Karpas-422 (cell line): ENCODE measurements at places on chromosomes 2 and 18.

DNA sequence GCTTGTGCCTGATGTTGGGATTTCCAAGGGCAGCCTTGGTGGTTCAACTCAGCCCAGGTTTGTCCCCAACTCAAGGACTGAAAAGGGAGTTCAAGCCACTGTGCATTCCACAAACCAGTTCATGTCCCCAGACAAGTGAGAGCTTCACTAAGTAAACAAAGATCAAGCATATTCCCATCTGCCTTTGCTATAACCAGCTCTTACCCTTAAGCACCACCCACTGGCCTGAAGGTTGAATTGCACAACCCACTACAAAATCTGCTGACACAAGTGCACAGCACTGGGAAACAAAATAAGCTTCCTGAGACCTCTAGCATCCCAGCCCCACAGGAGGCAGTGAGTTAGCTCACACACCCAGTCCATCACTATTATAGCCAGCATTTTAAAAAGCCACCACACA is 516.7 kb downstream of the NR4A2 start:
- peak; percentile 56 for DNase-seq

DNA sequence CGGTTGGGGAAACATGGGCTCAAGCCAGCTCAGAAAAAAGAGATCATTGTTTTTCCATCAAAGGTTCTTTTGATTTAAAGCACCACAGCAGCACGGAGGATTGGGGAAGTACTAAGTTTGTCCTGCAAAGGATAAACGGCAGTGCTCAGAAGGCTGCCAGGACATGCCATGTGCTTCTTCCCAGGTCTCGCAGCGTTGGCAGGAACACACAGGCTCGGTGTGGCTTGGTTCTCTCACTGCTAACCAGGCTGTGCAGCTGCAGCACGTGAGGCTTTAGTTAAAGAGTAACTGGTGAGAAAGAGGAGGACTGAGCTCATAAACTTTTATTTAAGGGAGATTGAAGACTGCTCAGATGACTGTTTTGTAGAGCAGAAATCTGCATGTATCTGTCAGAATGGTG is 264.3 kb downstream of the TSN start:
- DNase-seq: peak; percentile 24

GRCh38 chr2:54610700-54611099 is 112.8 kb upstream of the EML6 start:
- no peak for DNase-seq

- peak; percentile 93 for DNase-seq
Observed at GRCh38 chr2:217222309-217222910, 362.5 kb upstream of the TNP1 start.

- DNase-seq: no peak
Observed at GRCh38 chr2:173441222-173441621, 86.5 kb downstream of the CDCA7 start.

DNA sequence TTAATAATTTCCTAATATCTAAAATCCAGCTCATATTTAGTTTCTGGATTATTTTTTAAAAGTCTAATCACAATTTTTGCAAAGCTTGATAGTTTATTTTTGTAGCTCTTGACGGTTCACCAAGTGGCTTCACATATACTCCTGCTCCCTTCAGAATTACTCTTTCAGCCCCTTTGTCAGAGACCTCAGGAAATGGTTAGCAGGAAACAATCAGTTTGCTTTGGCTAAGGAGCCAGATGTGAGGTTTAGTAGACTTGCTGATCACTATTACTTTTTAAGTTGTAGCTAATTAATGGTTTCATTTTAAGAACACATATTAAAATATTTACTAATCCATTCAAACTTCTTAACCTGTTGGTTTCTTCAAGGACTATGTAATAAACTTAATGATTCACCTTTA is 2.3 kb downstream of the RBBP8 start:
- DNase-seq: no peak

DNA sequence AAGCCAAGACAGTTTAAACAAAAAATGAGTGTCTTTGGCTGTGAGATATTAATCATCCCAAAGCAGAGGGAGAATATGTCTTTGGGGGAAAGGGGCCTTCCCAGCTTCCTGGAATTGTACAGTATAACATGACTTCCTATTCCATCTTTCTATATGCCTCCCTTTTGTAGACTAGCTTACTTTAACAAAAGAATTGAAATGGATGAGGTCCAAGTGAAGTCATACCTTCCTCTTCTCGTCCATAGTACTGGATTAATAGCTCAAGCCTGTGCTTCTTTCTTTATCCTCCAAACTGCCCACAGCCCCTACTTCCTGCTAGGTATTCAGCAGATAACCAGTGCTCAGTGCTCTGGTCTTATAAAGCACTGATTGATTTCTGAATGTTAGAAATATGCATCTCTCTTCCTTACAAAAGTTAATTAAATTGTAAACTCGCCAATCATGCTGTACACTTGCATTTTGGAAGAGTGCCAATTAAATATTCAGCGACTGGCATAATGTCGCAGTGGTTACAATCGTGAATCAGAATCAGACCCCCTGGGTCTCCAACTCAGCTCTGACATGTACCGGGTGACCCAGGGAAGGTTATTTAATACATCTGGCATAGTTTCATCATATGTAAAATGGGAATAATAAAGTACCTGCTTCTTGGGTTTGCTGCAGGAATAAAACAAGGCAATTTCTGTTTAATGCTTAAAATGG is 325.1 kb downstream of the RND3 start:
- no peak for DNase-seq

- no peak for DNase-seq
Observed at GRCh38 chr2:43464590-43464989, 131.2 kb downstream of the THADA start.

DNA sequence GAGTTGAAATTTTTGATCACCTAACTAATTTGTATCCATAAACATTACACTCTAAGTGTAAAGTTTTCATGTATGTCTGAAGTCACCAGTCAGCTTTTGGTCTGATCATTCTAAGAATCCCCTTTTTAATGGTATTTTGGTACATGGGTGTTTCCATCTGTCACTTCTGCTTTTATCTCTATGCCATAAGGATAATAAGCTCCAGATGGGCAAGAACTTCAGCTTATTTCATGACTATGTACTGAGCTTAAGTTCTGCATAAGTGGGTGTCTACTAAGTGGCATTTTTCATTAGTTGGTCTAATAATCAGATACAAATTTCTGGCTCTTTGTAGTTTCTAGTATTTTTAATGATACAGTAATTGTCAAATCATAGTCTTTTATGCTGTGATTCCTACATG is 20.4 kb downstream of the UBXN4 start:
- DNase-seq: no peak

DNA sequence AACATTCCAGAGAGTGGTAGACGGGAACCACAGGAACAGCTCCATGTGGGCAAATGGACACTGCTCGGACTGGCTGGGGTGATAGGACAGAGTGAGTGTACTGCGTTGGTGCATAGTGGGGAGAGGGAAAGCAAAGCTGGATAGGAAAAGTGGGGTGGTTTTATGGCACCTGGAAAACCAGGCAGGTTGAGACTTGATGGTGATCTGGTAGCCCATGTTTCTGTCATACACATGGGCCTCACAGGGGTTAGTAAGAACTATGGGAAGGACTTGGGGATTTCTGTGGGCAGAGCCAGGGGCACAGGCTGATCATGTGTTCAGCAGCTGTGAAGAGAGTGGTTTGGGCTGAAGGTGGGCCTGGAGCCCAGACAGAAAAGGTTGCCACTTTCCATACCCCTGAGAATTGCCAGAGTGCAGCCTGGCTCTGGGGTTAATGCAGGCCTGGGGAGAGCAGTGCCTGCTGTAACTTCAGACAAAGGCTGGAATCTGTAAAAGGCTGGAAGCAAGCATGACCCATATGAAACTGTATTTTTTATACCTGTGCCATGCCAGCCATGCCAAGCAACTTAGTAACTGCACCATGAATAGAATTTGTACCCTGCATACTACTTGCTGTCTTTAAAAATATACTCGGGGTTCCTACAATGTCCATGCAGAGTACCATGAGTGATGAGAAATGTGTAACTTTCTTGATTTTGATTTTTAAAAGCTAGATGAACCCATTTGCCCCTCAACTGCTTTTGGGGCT is 41.9 kb downstream of the RPIA start:
- DNase-seq: no peak

DNA sequence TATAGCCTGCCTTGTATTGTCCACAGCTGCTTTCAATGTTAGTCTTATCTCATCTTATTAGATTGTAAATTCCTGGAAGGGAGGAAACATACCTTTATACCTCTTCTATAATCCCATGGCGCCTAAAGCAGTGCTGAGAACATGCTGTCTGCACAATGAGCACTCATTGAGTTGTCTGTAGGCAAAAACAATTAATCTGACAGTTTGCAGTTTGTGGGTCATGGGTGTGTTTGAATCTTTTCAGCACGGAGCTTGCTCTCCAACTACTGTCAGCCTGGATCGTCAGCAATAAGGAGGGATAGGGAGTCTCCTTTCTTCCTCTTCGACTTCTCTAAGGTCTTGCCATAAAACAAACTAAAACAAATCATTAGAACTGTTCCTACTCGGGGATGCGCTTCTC is 26.5 kb upstream of the GREB1L start:
- DNase-seq: no peak

DNA sequence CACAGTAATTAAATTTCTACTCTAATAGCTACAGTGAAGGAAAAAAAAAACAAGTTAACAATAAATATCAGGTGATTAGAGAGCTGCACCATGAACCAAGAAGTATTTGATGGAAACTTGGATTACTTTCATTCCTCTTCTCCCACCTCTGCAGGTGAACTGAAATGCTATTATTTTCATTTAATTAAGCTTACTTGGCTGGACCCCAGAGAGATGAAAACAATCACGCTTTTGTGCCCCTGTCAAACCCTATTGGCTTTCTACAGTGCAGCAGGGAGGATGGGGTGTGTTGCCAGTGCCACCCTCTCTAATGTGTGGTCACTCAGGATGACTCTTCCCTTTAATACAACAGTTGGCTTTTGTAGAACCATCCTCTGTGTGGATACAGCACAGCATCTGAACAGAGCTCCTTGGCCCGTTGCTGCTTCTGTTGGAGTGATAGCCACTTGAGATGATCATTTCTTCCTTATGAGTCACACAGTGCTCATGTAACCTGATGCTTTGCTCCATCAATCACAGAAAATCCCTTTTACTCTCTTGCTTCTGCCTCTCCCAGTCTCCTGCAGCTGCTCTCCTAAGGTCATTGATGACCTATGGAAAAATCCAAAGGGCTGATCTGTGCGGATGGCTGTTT is 5.5 kb upstream of the ARL4C start:
- DNase-seq: no peak
